CD4-positive, alpha-beta T cell (primary cell): ENCODE measurements at places on chromosomes 4 and X.

DNA sequence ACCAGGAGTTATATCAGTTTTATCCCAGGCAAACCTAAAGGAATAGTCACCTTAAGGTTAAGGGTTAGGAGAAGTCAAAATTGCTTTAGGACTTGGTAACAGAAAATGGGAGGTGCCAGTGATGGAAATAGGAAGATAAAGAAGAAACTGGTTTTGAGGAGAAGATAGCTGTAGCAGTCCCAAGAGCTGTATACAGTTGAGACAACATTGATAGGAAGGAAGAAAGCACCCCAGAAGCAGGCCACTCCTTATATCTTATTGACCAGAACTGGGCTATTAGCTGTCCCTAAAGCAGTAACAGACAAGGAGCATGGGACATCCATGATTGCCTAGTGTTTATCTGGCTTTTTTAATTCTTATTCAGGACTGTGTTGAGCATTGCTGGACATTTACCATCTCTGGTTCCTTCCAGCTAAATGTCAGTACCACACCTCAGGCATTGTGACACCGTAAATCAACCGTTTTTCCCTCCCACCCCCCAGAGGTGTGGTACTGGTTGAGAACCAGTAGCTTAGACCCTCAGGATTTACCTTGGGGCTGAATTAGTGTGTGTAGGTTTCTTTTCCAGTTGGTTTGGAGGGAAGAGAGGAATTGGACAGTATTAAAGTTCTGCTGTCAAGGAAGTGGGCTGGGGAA lies 2.0 kb upstream of the PGRMC2 start:
- no peak for DNase-seq

DNA sequence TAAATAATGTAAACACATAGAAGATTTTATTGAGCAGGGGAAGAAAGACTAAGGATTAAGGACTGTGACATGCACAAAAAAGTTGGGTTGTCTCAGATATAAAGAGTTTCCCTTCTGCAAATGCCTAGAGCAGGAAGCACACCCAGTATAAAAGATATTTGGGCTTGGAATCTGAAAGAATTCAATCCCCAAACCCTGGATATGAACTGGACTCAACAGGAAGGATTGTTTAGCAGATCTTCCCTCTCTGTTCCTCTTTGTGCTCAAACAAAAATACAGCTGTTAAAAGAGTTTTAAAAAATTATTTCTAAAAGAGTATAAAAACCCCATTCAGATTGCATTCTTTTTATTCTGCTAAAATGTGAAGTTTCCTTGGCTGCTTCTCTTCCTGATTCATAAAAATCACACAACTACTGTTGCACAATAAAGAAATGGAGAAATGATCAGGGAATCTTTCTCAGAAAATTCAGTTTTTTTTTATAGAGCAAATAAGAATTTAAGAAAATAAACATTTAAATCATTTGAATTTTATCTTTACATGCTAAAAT lies 71.4 kb downstream of the PDLIM5 start:
- no peak for DNase-seq

- no peak for DNase-seq
Observed at GRCh38 chr4:164765833-164766232, 11.9 kb downstream of the SMIM31 start.

DNA sequence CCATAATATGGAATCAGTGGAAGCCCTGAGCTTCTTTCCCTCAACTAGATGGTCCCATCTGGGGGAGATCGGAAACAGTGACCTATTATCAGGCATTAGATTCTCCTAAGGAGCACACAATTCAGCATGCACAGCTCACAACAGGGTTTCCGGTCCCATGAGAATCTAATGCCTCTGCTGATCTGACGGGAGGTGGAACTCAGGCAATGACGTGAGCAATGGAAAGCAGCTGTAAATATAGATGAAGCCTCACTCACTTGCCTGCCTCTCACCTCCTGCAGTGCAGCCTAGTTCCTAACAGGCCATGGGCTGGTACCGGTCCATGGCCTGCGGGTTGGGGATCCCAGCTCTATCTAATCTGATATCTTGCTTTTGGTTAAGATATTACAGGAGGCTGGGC lies 88.9 kb downstream of the COX7B2 start:
- no peak for DNase-seq

DNA sequence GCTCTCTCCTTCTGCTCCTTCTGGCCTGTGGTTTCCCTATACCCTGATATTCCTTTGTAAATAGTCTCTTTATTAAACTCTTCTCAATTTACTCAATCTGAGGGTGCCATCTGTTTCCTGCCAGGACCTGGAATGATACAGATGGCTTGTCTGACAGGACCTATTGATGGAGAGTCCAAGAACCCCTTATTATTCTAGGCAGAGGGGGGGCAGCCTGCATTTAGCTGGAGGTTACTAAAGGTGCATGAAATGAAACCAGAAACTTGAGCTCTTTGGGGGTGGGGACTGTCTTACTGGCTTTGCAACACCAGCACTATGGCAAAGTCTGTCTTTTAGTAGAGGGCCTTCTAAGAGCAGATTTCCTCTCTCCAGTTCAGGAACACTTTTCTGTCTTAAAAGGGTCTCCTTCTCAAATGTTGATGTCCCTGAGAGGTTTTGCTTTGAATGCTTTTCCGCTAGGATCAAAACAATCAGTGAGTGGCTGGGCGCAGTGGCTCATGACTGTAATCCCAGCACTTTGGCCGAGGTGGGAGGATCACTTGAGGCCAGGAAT lies 162.5 kb upstream of the MED14 start:
- no peak for DNase-seq

GRCh38 chr4:80221161-80221560 lies 23.9 kb downstream of the PRDM8 start:
- DNase-seq = no peak

- DNase-seq = no peak
Observed at GRCh38 chr4:89420507-89420906, 112.9 kb upstream of the GPRIN3 start.

- no peak for DNase-seq
Observed at GRCh38 chrX:119762718-119763117, 4.3 kb downstream of the SOWAHD start.
